ENCODE measurements at places on chromosomes 7 and 10.

GRCh38 chr7:149444287-149444686, 16.6 kb downstream of the ZNF777 start:
- no peak for DNase-seq

DNA sequence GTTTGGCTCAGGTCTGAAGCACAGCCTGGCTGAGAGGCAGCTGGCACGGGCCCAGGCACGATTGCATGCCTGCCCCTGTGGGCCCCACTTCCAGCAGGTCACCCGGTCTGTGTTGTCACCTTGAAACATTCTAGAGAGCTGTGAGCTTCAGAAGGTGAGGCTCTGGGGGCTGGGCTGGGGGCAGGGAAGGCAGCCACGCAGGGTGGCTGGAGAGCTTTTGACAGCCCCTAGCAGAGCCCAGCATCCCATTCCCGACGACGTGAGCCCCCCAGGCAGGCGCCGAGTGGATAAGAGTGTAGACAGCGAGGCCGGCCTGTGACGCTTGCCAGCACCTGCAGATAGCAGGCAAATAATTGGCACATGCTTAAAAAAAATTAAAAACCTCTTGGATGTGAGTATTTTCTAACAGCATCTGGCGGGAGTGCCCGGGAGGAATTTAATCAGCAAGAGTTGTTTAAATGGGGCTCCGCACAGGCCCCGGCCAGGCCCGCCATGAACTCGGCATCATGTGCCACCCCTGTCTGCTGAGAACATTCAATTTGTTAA, 212.0 kb upstream of the TBX20 start:
- no peak for DNase-seq

DNA sequence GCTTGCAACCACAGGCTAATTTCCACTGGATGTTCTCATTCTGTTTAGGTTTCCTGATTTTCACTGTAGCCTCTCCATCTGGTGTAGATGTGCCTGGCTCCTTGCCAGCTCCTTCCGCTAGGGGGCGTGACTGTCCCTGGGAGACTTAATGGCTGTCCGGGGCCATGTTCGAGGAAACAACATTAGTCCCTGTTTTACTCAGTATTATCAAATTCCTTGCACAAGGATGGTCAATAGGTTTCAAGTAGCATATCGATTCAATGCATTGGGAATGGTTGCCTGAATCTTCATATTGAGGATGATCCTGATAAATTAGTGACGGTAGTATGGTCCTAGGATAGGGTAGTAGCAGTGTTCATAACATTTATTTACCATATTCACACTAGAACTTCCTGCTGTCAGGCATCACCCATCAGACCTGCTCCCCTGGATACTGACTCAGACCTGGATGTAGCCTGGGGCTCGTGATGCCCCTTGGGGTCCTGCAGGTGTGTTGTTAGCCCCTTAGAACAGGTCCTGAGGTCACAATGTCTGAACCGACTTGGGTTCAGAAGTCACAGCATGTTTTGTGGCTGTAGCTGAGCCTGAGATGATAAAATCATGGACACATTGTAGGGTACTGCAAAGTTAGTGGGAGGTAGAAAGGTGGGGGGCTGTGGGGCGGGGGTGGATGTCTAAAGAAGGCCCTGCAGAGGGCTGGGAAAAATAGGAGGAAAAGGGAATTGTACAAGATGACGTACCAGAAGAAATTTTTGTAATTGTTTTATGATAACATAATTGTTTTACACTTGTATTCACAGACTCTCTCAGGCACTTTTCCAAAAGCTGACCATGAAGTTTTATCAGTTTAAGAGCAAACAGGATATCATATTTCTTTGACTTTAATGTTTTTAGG, 8.9 kb upstream of the EXOC6 start:
- DNase-seq: peak; percentile 67

DNA sequence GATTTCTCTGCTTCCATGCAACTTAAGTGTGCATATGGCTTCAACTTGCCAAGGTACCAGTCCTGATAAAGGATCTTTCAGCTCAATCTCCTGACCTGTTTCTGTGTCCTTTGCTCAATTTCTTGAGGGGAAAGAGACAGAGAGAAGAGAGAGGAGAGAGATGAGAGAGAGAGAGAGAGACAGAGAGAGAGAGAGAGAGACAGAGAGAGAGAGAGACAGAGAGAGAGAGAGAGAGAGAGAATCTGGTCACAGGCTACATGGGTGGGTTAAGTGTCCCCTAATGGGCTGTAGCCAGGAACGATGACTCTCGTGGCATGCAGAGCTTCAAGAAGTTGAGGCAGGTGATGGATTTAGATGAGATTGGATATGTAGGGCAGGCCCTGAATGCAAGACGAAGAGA, 335.2 kb upstream of the PRKCQ start:
- DNase-seq: no peak

DNA sequence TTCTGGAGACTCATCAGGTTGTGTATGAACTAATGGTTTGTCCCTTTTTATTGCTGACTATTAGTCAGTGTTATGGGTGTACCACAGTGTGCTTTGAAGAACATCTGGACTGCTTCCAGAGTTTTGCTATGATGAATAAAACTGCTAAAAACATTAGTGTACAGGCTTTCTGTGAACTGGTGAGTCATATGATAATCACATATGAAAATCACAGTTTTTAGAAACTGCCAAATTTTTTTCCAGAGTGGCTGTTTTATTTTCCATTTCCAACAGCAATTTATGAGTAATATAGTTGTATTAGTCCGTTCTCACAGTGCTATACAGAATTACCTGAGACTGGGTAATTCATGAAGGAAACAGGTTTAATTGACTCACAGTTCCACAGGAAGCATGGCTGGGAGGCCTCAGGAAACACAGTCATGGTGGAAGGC, 281.2 kb upstream of the VSTM2A start:
- no peak for DNase-seq

DNA sequence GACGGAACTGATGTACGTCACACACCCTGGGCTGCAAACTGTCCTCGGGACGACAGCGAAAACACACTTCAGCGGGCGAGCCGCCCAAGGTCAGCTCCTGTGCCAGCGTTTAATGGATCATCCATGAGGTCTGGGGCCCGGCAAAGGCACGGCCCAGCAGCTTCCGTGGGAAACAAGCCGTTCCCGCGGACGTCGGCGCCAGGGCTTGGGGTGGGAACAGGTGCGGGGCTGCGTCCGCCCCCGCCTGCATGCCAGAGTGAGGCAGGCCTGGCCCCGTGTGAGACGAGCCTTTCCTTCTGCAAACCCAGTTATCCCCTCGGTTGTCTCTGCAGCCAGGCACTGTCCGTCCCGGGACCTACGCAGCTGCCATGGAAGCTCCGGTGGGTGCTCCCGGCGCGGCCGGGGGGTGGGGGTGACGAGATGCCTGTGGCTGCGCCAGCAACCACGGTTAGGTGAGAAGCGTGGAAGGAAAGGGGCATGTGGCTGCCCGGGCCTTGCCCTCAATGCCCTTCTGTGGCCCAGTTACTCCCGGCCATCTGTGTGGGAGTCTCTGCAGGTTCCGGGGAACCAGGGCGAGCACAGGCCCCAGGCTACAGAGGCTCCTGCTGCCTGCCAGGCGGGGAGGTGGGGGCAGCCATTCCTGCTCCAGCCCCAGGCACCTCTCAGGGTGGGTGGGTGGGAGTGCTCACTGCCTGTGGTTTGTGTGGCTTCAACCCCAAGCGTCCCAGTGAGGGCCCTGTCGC, 42.2 kb upstream of the PDGFA start:
- DNase-seq: no peak

DNA sequence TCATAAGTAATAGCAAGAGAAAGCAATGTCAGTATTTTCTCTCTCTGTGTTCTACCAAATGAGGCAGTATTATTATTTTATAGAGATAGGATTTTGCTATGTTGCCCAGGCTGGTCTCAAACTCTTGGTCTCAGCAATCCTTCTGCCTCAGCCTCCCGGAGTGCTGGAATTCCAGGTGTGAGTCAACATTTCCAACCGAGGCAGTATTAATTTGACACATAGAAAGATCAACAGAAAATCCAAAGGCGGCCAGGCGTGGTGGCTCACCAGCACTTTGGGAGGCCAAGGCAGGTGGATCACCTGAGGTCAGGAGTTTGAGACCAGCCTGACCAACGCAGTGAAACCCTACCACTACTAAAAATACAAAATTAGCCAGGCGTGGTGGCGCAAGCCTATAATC, 71.8 kb downstream of the SMURF1 start:
- no peak for DNase-seq

DNA sequence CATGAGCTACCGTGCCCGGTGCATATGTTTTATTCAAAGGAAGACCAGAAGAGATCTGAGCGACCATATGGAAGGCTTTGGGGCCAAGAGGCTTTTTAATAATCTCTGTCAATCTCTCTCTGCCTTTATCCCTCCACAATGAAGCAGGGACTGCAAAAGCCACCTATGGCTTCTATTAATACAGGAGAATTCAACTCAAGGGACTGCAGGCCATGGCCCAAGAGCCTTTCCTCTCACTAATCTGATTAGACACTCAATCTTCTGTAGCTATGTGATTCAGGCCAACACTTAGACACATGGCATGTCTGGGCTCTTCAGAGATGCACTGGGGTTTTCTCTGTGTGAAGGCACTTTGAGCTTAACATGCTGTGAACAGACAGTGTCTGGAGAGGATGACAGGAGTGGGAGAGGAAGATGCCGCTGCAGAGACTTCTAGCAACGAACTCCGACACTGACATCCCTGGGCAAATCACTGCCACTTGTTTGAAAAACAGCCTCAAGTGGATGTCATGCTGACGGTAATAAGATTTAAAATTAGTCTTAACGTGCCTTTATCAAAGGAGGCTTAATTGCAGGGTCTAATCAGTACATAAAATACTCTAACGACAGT, 114.4 kb upstream of the AOAH start:
- no peak for DNase-seq

GRCh38 chr10:51653025-51653424, 46.4 kb downstream of the CSTF2T start:
- DNase-seq: no peak

DNA sequence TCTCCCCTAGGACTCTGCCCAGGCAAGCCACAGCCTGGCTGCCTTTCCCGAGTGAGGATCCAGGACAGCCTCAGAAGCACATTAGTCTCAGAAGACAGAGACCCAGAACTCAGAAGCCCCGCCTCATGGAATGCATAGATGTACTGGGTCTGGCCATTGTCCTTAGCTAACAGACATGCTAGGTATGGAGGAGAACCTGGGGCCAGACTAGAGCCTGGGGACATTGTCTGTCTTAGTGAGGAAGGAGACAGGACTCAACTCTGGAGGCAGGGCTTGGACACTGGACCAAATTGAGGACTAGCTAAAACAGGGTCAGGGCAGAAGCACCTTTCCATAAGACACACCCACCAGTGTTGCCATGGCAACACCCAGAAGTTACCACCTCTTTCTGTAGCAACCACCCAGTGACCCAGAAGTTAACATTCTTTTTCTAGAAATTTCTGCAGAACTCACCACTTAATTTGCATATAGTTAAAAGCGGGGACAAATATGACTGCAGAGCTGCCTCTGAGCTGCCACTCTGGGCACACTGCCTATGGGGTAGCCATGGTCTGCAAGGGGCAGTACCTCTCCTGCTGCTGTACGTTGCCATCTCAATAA, 27.5 kb downstream of the TLX1 start:
- DNase-seq: no peak

GRCh38 chr10:71627230-71627939, 92.2 kb downstream of the C10orf105 start:
- no peak for DNase-seq

DNA sequence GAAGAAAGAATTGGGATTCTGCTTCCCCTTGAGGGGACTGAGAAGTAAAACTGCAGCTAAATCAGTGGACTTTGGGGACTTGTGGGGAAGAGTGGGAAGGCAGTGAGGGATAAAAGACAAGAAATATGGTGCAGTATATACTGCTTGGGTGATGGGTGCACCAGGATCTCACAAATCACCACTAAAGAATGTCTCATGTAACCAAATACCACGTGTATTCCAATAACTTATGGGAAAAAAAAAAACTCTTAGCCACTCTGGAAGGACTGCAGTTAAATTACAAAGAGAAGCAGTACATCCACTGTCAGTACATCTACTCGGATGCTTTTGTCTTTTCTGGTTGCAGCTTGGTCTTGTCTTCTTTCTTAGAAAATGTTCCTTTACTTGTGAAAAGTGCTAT, 27.4 kb upstream of the GOT1 start:
- DNase-seq: no peak

- DNase-seq: no peak
Measured at GRCh38 chr7:131046246-131046645, 281.4 kb upstream of the MKLN1 start.

- no peak for DNase-seq
Measured at GRCh38 chr10:61271127-61271780, 181.9 kb downstream of the TMEM26 start.

DNA sequence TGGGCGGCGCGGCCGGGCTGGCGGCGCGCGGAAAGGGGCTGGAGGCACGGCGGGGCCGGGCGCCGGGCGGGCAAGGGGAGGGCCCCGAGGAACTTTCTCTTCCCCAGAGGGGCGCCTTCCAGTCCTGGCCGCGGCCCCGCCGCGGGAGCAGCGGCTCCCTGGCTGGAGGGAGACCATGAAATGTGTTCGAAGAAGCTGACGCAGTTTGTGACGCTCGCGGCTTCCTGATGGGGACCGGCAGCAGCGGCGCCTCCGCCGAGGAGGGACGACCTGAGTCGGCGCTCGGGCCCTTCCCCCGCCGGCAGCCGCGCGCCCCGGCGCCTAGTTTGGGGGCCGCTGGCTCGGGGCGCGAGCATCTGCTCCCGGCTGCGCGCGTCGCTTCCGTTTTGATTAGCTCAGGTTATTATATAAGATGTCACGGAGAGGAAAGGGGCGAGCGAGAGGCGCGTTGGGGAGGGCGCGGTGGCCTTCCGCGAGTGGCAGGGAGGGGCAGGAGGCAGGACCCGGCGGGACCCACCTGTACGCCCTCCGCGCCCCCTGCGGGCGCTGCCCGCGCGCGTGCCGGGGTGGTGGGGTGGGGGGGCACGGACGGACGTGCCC, 57.1 kb upstream of the PCGF5 start:
- DNase-seq: peak; percentile 80

DNA sequence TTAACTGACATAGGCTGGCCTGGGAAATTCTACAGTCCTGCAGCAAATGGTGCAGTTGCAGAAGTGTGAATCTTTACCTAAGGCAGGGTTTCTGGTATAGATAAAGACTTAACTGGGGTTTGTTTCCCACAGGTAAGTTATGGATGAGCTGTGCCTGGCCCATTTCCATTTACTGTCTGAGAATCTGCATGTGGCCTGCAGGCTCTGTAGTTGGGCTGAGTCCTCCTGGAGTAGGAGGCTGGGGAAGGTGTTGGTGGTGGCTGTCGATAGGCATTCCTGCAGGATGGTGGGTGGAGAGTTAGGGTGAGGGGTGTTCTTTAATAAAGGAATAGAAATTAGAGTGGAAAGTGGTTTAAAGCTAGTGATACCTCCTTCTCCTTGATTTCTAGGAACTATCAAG, 193.5 kb downstream of the AUTS2 start:
- no peak for DNase-seq

DNA sequence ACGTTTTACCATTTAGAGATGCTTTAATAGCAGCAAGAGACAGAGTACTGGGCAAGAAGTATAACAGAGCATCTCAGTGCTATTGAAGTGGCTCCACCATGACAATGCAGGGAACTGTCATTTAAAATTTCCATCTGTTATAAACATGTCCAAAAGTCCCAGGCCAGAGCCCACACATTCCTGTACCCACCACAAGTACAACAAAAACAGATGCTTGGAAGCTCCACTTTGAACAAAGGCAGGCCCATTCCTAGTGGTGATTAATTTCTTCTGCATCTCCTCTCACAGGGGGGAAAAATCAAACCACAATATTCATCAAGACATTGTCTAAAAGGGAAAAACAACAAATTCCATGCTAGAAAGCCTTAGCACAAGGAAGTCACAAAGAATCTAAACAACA, 627.9 kb downstream of the PARD3 start:
- DNase-seq: no peak

- DNase-seq: no peak
Measured at GRCh38 chr10:28935061-28935460, 257.7 kb downstream of the BAMBI start.

GRCh38 chr10:1594372-1595241, 142.7 kb downstream of the ADARB2 start:
- DNase-seq: no peak

Data from erythroblast (primary cell).